ENCODE measurements at places on chromosomes 1 and 21.

GRCh38 chr1:1462318-1462966 is 9.1 kb upstream of the ATAD3B start:
- DNase-seq = no peak

- DNase-seq = no peak
These were observed 15.0 kb upstream of the ID3 start for GRCh38 chr1:23574265-23574754.

GRCh38 chr1:167412072-167412471 is 106.3 kb downstream of the CD247 start:
- no peak for DNase-seq

- no peak for DNase-seq
These were observed 13.2 kb downstream of the MDM4 start for GRCh38 chr1:204529371-204529895.

DNA sequence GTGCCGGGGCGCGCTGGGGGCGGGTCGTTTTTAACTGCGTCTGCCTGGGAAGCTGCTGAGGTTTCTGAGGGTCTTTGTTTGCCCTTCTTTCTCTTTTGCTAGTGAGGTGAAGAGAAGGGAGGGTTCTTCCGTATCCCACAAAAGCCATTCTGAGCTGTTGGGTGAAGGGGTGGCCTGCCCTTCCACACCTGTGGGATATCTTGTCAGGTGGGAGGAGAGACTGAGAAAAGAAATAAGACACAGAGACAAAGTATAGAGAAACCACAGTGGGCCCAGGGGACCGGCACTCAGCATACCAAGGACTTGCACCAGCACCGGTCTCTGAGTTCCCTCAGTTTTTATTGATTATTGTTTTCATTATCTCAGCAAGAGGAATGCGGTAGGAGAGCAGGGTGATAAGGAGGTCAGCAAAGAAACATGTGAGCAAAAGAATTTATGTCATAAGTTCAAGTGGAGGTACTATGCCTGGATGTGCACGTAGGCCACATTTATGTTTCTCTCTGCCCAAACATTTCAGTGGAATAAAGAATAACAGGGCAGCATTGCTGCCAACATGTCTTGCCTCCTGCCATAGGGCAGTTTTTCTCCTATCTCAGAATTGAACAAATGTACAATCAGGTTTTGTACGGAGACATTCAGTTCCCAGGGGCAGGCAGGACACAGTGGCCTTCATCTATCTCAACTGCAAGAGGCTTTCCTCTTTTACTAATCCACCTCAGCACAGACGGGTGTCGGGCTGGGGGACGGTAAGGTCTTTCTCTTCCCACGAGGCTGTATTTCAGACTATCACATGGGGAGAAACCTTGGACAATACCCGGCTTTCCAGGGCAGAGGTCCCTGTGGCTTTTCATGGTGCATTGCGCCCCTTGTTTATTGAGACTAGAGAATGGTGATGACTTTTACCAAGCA is 972 bp downstream of the PGBD2 start:
- no peak for DNase-seq

DNA sequence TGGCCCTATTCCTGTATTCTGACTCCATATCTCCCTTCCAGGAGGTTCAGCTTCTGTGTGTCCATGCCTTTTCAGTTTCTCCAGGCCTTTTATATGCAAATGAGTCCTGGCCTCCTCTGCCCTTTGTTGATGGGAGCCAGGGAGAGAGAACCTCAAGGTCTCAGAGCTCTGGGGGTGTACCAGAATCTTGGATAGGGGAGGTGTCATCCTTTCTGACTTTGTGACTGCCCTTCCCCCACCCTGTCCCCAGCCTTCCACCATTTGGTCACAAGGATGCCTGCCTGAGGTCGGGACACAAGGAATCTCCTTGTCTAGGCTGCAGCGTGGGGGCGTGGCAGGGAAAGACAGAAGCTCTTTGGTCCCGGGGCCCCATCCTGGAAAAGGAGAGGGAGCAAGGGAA is 18.6 kb downstream of the LURAP1 start:
- DNase-seq = no peak

GRCh38 chr1:98688110-98688739 is 26.7 kb downstream of the SNX7 start:
- no peak for DNase-seq

- DNase-seq = no peak
These were observed 15.3 kb downstream of the SEMA6C start for GRCh38 chr1:151130987-151131586.

DNA sequence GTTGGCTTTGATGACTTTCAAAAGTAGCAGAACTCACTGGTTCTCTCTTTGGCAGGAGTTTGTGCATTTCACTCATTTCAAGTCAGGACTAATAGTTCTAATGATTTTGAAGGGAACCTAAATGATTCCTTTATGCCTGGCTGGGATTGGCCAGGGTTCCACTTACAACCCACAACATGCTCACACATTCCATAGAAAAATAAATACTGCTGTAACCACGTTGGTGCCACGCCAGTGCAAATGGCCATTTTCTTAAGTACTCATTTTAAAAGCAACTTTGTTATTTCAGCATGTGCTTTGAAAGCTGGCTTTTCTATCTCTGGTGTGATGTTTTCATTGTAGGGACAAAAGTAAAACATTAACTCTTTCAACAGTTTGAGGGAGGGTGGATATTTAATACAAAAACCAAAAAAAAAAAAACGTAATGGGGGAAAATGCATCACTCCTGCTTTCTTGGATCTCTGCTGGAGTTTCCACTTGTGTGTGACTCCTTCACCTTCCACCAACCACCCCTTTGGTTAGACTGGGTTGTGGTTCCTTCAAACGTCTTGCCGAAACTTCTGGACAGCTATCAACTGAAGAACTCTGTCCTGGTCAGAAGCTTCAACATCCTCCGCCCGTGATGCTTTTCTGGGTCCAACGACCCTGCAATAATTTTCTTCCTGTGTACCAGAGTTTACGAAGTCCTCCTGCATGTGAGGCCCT is 300.4 kb upstream of the RUNX1 start:
- DNase-seq = no peak

DNA sequence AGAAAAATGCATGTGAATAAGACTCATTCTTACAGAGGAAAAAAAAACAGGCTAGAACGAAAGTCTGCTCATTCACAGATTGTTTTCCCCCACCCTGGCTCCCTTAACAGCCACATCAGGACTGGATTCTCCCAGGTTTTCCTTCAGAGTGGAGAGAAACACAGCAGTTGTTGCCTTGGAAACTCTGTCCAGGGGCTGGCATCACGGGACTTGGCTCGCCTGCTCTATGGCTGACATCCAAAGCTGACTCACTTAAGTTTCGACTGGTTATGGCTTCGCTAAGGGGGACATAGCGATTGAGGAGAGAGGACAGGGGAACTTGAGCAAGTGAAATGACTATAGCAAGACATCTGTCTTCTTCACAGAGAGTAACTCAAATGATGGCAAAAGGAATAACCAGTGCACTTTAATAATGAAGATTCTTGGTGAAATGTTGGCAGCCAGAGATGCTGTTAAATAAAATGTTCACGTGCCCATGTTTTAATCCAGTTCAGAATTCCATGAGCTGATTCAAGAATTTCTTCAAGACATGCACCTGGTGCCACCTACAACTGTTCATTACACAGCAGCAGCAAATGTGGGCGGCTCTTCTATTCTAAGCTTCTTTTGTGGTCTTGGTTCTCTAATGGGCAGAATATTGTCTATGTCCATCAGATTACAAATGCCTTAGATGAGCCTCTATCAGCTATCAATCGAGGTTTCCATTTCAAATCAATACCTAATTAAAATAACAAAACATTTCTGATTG is 21.8 kb downstream of the MIS18A start:
- DNase-seq = no peak
